A549 (cell line): ENCODE measurements at places on chromosomes 5 and 9.

GRCh38 chr9:13166996-13167395 lies 112.5 kb downstream of the MPDZ start:
- DNase-seq = no peak

DNA sequence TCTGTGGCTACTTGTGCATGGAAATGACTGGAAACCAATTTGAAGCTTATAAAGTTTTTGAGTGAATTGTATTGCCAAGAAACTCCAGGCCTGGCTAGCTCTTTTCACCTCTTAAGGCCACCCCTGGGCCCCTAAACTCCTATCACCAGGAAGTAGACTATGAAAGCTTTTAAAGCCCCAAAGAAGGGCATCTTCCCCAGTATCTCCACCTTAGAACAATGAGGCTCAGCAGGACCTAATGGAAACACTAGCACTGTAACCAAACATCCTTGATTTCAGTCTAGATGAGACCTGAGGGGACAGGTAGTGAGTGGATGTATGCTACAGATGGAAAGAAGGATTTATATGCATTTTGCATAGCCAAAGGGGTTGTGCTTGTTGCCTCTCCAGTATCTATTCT lies 25.0 kb downstream of the LYRM7 start:
- DNase-seq = no peak

DNA sequence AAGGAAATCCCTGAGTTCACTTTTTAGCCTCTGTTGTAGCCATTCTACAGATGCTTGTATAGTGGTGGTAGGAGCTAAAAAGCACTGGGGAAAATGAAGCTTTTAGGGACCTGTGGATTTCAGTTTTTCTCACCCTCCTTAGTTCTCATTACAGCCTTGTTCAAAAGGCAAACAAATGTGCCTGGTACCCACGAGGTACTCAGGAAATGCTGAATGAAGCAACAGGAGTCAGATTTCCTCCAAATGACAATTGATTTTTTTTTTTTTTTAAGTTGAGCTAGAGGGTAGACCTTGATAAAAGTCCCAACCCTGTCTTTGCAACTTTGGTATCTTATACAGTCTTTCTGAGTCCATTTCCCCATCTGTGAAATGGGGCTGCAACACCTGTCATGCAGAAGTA lies 21.3 kb upstream of the TMOD1 start:
- DNase-seq = no peak

GRCh38 chr9:69175486-69175885 lies 1.4 kb downstream of the TJP2 start:
- DNase-seq = no peak
